ENCODE measurements at places on chromosomes 12 and 14.

- DNase-seq: peak; percentile 43
These were observed 2.5 kb downstream of the P2RX2 start for GRCh38 chr12:132620899-132621656.

GRCh38 chr12:124428792-124429281 is 133.9 kb downstream of the RFLNA start:
- no peak for DNase-seq

- DNase-seq: no peak
These were observed 14.2 kb downstream of the APPL2 start for GRCh38 chr12:105221583-105222283.

DNA sequence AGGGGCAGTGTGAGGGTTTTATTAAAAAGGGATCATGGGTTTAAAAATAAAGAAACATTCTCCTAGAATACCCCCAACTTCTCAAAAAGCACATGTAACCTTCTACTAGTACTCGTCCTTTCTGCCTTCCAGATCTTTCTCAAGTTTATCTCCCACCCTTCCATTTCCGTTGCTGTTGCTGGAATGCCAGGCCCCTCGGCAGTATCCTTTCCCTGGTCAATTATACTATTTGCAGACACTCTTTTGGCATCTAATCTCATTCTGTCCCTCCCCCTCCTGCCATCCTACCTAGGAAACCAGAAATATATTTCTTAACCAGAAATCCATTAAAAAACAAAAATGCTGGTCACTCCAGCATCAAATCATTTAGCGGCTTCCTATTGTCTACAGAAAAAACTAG is 198.2 kb upstream of the ATP2B1 start:
- no peak for DNase-seq

GRCh38 chr12:131714759-131715158 is 3.9 kb downstream of the SFSWAP start:
- no peak for DNase-seq

DNA sequence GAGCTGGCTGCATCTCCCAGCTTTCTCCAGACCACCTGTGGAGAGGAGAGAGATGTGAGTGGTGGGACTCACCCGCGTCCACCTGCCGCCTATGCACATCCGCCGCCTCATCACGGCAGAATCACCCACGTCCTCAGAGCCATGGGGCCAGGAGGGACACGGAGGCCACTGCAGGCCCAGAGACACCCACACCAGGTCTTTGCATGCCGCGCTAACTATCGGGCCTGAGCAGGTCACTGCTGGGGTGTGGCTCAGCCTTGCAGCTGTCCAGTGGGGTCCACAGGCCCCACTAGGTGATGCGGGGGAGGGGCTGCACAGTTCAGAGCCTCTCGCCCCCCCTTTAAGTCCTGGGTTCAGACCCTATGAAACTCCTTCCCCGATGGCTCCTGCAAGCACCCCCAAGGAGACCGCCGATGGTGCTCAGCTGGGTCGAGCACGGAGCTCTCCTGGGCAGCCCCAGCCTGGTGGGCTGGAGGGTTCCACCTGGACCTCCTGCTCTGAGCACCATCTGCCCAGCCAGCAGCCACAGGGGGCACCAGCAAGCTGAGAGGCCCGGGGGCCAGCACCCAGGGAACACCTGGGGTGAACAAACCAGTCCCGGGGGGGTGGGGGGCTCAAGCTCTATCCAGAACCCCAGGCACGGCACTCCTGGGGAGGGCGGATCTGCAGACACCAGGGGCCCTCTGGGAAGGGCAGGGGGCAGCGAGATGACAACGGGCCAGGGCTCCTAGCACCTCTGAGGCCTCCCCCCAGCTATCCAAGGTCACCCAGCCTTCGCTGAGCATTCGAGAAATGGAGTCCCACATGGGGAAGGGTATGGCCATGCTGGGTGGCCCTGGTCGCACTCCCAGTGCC is 34.3 kb downstream of the CCNK start:
- no peak for DNase-seq

DNA sequence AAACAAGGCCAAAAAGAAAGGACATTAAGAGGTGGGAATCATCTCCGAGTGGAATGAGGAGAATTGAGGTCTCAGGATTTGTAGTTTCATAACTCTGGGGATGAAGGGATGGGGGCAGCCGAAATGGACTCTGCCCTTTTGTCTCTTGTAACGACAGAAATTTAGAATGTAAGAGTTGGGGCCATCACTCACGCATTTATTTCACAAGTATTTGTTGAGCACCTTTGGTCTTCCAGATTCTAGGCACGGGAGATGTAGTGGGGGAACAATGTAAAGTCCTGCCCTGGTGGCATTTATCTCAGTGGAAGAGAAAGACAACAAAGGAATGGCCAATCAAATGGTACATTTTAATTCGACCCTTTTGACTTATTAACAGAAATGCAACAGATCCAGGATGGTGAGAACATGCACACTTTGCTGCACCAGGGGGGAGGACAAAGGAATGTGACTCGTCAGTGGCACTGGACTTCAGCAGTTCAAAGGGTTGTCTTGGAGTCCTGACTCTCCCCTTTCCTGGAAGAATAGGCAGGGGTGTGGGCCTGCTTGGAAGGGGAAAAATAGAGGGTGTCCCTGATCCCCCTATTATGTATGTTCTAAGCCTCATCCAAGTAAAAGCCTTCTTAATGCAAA is 102.0 kb downstream of the TMEM30B start:
- DNase-seq: no peak

- DNase-seq: no peak
These were observed 77.5 kb downstream of the FIGNL2 start for GRCh38 chr12:51771008-51771407.

- DNase-seq: no peak
These were observed 52.7 kb downstream of the DAAM1 start for GRCh38 chr14:59241121-59241520.

GRCh38 chr12:69070319-69071090 is 137.5 kb upstream of the CPM start:
- peak; percentile 64 for DNase-seq

- DNase-seq: peak; percentile 34
These were observed 82.6 kb upstream of the TRAF3 start for GRCh38 chr14:102694530-102695166.
